ENCODE measurements at places on chromosomes 1 and 21.

DNA sequence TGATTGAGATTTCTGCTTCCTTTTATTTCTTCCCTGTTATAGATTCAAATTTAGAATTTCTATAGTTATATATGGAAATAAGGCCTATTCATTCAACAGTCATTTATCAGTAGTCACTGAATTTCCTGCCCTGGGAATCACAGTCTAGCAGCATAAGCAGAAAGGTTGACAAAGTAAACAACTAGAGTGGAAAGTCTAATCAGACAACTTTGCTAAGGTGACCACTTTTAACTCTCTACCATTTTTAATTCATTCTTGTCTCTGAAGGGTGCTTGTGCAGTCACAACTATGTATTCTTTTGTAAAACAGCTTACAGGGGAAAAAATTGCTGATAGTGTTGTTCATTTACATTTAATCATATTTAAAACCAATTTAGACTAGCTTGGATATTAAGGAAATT is 66.1 kb upstream of the PLA2G4A start:
- no peak for DNase-seq

GRCh38 chr1:221069178-221069903 is 190.1 kb downstream of the HLX start:
- DNase-seq, result no peak

GRCh38 chr21:36615274-36615964 is 83.5 kb upstream of the SIM2 start:
- DNase-seq, result no peak

DNA sequence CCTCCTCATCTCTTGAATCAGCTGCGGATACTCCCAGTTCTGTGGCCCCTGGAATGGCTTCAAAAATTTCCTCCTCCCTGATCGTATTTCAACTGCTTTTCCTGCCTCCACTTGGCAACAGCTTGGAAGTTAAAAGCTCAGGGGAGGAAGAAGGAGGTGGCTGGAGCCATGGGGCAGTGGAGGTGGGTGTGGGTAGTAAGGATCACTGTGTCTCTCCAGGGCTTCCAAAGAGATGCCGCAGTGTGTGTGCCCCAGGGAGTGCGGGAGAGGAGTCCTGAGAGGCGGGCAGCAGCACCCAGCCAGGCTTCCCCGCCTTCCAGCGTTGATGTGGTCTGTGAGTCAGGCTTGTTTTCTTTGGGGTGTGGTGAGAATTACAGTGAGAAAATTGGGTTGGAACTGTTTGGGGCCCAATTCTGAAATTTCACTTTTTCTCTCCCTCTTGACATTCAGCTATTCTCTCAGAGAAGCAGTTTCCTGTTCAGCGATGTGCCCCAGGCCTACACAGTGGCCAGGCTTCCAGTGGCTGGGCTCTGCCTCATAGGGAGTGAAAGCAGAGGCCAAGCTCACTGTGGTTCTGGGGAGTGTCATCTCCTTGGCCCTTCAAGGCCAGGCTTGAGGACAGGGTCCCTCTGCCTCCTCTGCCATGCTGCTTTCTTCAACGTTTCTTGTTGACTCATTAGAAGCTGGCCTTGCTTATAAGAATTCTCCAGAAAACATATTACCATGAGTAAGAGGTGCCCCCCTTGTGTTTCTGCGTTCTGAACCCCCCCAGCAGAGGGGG is 69.0 kb downstream of the PGM1 start:
- DNase-seq, result no peak

DNA sequence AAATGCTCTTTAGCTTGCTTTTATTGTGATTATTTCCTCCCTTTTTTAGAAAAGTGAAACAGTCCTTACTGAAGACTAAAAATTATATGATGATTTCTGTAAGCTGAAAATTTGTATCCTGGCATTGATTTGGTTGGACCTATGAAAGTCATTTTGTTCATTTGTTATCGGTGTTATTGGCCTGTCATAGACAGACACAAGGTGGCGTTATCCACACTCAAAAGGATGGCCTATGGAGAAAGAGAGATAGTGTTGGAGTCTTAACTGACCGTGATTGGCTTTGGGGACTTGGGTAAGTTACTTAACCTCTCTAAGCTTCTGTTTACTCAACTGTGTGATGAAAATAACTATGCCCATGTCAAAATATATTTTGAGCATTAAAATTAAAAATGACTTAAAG is 203.6 kb upstream of the CHODL start:
- no peak for DNase-seq

DNA sequence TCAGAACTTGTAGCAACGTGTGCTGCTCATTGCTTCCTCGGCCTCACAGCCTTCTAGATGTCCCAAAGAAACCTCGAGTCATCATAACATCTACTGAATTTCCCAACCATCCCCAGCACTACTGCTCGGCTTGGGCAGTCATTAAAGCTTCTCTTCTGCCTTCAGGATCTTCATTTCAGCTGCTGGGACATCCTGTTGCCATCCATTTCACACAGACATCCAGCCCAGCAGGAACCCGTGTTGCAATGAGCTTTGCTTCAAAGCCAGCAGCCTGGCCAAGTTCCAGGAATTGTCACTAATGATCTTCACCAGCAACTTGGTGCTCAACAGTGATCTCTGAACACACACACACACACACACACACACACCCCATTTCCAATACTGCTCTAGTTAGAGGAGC is 18.5 kb downstream of the WLS start:
- peak; percentile 92 for DNase-seq

DNA sequence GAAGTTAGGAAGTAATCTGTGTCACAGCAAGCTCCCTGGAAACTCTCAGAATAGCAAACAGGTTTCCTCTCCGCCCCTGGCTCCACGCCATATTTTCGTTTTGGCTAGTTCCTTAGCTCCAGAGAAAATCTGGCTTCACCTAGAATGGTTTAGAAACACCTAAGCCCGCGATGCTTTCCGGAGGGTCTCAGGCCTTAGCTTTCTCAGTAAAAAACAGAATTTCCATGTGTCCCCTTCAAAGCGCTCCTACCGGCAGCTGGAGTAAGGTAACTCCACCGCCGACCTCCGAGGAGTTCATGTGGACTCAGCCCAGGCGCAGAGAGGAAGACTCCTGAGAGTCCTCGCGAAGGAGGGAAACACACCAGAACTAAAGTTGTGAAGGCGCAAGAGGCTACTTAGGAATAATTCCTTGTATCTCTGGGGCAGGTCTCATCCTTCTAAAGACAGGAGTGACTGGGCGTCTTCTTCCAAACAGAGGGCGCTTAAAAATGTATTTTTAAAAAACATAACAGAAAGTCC is 406 bp downstream of the KIAA0040 start:
- DNase-seq, result no peak

DNA sequence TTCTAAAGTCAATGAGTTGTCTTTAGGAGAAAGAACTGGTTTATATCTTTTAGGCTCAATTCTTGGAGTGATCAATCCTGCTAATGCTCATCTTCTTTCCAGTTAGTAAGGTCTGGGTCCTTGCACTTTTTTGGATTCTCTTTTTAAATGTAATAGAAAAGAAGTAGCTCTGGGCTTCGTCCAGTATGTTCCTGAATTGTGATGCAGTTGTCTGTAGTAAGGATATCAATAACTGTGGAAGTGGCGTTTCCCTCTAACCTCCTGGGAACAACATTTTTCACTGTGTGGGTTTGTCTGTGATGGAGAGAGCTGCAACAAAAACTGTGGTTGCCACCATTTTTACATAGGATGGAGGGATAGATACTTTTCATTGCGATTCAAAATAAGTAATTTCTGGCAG is 367.2 kb downstream of the USP25 start:
- no peak for DNase-seq

DNA sequence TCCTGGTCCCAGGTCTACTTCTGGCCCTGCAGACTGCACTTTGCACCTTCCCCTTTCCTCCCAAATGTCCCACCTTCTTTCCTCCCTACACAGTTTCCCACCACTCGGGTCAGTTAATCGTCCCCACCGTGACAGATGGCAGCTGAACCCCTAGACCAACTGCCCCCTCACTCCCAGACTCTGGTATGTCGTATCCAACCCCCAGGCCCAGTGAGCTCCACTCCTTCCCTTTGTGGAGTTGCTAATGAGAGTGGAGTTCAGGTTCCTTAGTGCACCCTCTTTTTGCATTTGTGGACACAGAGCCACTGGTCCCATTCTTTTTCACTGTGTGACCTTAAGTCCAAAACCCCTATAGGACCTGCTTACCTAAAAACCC is 1.8 kb downstream of the MAN1C1 start:
- DNase-seq, result no peak

- no peak for DNase-seq
Observed at GRCh38 chr1:116356673-116357072, 16.4 kb upstream of the ATP1A1 start.

DNA sequence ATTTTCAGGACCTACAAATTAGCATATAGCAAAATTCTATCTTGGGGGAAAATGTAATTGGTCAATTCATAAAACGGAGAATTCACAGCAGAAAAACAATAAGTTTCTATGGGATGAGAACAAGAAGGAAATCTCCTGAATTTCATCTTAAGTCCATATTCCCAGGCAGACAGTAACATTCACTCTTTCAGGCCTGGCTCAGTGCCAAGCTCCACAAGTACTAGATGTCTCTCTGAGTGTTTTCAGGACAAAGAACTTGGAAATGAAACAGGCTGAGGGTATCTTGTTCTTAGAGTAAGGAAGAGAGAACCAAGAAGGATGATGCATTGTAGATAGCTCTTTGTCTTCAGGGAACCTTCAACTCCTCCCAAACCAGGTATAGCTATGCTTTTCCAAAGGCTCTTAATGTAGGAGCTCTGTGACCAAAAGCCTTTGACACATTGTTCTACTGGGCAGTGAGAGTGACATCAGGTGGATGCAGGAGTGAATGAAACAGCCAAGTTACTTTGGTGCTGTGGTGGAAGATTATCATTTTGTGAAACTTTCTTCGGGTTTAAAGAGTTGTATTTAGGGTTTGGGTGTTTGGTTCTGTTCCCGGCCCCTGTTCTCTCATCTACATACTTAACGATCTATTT is 298.3 kb downstream of the GPATCH2 start:
- DNase-seq, result no peak

DNA sequence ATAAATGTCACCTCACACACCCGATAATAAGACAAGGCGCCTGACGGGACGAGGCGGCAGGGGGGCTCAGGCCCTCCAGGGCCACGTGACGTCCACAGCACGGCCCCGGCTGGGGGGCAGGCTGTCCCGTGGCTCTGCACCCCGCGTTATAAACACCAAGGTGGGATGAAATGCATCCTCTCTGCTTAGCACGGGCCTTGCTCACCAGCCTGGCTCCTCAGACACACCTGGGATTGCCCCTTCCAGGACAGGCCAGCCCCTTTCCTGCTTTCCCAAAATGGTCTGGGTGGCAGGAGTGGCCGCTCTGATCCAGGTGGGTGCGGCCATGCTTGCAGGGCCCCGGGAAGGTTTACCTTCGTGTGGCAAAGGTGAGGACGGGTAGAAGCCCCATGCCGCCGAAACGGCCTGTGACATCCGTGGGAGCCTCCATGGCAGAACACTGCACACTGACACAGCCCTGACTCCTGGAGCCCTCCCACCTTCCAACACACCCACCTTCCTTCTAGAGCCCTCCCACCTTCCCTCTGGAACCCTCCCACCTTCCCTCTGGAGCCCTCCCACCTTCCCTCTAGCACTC is 35.9 kb downstream of the SLC19A1 start:
- DNase-seq, result no peak
